Posterior vena cava (tissue), 2 donors: ENCODE measurements at places on chromosomes 2 and 18.
A peak's percentile ranks its signal among the peaks of the same experiment; 100 is the strongest.

DNA sequence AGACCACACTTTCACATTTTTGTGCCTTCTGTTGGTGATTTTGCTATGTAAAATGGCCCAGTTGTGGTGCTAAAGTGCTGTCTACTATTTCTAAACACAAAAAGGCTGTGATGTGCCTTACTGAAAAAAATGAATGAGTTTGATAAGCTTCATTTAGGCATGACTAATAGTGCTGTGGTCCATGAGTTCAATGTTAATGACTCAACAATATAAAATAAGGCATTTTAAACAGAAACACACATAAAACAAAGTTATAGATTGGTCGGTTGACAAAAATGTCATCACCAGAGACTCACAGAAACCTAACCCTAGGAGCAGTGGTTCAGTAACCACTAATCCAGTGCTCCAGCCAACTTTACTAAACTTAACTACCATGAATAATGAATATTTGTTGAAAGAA lies 160.0 kb downstream of the DNAH6 start:
- DNase-seq: no peak

GRCh38 chr2:110847651-110848050 lies 115.3 kb downstream of the ACOXL start:
- no peak for DNase-seq

GRCh38 chr2:109399066-109399465 lies 214.7 kb downstream of the SEPTIN10 start:
- no peak for DNase-seq

- no peak for DNase-seq
These were observed 140.3 kb downstream of the CYP26B1 start for GRCh38 chr2:72007402-72007801.

DNA sequence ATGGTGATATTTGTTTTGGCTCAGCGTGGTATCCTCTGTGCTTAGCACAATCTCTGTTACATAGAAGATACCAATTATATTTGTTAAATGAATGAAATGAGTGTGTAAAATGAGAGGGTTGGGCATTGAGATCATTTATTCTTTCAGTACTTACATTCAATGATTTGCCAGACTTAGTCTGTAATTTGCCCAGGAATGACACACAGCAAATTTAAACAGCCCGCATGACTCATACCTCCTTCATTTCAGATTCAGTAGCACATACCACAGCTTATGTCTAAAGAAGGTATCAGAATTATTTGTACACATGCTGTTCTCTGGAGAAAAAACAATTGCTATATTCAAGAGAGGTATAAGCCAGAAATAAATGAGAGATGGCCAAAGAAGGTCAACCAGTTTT lies 37.0 kb downstream of the KLHL14 start:
- DNase-seq: no peak

DNA sequence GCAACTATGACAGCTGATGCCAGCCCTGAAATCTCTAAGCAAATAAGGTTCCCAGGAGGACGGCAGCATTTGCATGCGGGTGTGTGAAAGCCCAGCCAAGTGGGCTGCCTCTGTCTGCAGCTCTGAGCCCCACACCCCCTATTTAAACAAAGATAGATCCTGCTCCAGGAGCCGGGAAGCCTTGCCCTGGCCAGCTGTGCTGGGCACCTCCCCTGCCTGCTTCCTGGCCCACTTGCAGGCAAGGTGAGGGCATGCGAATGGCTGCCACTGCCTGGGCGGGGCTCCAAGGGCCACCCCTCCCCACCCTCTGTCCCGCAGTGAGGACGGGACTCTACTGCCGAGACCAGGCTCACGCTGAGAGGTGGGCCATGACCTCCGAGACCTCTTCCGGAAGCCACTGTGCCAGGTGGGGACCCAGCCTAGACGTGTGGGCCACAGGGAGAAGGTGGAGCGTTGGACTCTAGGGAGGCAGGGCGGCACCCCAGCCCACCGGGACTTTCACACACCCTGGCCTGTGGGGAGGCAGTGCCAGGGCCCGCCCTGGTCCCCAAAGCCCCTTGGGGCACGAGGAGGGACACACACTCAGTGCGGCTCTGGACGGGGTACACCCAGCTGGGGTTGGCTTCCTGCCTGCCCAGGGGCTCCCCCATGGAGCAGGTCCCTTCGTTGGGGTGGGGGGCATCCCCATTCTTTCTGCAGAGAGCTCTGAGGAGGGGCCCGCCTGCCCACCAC lies at the start of gene ANO7:
ANO7 (plus strand) TSS at position 317 of the 732 bp plus-strand sequence. CDS start 1,387 bp downstream, outside the sequence.
- peak; percentile 66 for DNase-seq

DNA sequence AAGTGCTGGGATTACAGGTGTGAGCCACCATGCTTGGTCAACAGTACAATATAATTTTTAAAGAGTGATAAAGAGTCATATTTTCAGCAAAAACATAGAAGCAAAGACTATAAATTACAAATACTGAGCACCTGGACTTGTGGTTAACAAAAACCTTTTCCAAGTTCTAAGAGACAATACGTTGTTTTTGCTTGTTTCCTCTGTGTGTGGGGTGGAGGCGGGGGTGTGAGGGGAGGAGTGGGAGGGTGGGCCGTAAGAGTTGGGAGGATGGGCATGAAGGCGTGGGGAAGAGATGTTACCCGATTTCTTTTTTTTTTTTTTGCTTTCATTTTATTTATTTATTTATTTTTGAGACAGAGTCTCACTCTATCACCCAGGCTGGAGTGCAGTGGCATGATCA lies 78.0 kb upstream of the WIPF1 start:
- no peak for DNase-seq

GRCh38 chr2:8258406-8258805 lies 423.4 kb upstream of the ID2 start:
- DNase-seq: no peak

- DNase-seq: no peak
These were observed 648.2 kb upstream of the ZEB2 start for GRCh38 chr2:145168091-145168490.
